Activated T-cell treated with anti-CD3 and anti-CD28 coated beads, Interleukin-2, amount 50 U/mL, for 4 hours (primary cell): ENCODE measurements at places on chromosomes 12 and 14. TPM values are rescaled to one million over a fixed set of nuclear protein-coding genes. Genes with fewer than 3 reads are reported as not detected.

GRCh38 chr14:51317373-51317772 is 77.3 kb downstream of the TMX1 start:
- DNase-seq = no peak

HRK gene
- total RNA-seq = not detected

PELI2 gene
- total RNA-seq = 4.2 TPM

AKAP5 gene
- 0.83 TPM for total RNA-seq

DNA sequence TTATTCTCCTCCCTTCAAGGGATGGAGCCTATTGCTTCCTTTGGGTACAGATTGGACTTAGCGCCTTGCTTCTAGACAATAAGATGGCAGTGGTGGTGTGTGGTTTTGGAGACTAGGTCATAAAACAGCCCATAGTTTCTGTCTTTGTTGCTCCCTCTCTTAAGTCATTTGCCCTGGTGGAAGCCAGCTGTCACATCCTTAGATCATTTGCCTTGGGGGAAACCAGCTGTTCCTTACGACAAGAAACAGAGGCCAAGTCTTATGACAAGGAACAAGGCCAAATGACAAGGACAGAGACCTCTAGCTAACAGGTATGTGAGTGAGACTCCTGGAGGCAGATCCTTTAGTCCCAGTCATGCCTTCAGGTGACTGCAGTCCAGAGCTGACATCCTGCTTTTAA is 9.2 kb upstream of the PALS1 start:
- DNase-seq = no peak

SLC7A8 gene
- 0.81 TPM for total RNA-seq

PRPH gene
- not detected for total RNA-seq

ATL1 gene
- total RNA-seq = 0.43 TPM

ZFYVE21 gene
- 13.6 TPM for total RNA-seq

GRCh38 chr12:70919597-70920035 is 922 bp downstream of the PTPRR start:
- DNase-seq = no peak

DNA sequence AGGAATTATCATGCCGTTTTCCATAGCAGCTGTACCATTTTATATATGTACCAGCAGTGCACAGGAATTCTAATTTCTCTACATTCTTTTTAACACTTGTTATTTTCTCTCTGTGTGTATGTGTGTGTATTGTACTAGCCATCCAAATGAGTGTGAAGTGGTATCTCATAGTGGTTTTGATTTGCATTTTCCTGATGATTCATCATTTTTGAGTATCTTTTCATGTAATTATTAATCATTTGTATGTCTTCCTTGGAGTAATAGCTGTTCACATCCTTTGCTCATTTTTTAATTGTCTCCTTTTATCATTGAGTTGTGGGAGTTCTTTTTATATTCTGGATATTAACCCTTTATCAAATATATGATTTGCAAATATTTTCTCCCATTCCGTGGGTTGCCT is 95.6 kb upstream of the MANSC4 start:
- no peak for DNase-seq

AJUBA gene
- 3.8 TPM for total RNA-seq

GRCh38 chr12:28955931-28956330 is 193.1 kb upstream of the FAR2 start:
- no peak for DNase-seq

GRCh38 chr14:92448786-92449185 is 64.8 kb upstream of the RIN3 start:
- DNase-seq = no peak

DNA sequence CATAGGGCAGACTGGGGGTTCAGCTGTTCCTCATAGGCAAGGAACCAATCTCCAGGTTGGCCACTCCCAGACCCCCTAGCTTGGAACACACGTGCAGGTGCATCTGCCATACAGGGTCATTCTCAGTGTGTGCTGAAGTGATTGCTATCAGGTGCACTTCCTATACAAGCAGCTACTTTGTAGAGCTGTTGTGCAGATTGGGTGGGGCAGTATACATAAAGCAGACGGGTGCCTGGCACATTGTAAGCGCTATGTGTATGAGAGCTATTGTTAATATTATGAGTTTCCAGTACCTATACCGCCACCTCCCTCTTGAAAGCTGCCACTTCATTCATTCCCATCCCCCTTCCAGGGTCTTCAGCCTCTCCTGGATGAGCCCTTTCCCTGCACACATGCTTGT is 17.3 kb downstream of the IRF2BPL start:
- DNase-seq = no peak

DNA sequence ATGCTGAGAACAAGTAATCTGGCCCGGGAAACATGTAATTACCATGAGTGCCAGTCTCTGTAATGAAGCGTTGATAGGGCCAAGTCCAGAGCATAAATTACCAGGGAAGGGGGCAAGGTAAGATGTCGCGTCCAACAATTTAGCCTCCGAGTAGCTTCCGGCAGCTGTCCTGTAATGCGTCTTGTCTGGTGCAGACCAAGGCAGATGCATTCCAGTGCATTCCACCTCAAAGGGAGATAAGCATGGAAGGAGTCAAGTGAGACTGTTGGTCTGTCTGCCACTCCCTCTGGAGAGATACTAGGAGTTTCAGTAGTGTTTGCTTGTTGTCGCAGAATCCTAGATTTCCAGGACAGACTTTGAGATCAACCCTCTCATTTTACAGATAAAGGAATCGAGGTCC is 218.3 kb downstream of the AACS start:
- DNase-seq = no peak

GRCh38 chr14:34633742-34634141 is 3.8 kb upstream of the SNX6 start:
- no peak for DNase-seq

DNA sequence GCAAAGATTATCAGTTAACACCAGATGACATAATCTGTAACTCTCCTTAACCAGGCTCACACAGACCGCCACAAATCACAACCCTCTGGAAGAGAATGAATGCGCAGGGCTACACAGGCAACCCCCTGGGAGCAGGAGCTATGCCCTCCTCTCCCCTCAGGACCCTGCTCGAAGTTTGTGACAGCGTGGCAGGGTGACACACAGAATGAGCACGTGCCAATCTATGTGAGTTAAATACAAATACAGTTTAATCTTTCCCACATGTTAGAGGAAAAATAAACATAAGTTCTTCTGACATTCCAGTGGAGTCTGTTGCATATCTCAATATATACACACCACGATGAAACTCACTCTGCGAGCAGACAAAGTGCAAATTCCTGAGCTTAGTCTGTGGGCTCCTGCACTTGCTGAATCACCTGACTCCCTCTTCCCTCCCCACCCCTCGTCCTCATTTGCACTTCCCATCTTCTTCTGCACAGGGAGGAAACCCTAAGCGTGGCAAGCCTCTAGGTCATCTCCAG is 37.6 kb downstream of the BCAT1 start:
- DNase-seq = no peak

- DNase-seq = no peak
These were observed 3.1 kb downstream of the RDH16 start for GRCh38 chr12:56954057-56954957.

TMTC2 gene
- total RNA-seq = 1.4 TPM

- no peak for DNase-seq
These were observed 12.5 kb upstream of the ANAPC5 start for GRCh38 chr12:121364683-121365121.

SCNN1A gene
- 0.84 TPM for total RNA-seq

DNA sequence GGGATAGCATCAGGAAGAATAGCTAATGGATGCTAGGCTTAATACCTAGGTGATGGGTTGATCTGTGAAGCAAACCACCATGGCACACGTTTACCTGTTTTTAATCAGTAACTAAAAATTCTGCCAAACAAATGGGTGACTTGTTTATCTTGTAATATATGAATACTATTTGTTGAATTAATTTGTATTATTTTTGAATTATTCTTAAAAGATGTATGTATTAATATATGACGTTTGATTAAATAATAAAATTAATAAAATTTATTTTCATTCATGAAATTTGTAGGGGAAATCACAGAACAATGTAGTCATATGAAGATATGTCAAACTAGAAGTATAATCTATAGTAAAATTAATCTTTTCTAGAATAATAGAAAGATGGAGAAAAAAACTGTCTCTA is 32.3 kb upstream of the OR10A7 start:
- DNase-seq = no peak

MAP1LC3B2 gene
- 1.5 TPM for total RNA-seq

- no peak for DNase-seq
These were observed 256.8 kb upstream of the DDHD1 start for GRCh38 chr14:53409969-53410368.

GRCh38 chr14:64193821-64194220 is 100.3 kb downstream of the ESR2 start:
- no peak for DNase-seq

DNA sequence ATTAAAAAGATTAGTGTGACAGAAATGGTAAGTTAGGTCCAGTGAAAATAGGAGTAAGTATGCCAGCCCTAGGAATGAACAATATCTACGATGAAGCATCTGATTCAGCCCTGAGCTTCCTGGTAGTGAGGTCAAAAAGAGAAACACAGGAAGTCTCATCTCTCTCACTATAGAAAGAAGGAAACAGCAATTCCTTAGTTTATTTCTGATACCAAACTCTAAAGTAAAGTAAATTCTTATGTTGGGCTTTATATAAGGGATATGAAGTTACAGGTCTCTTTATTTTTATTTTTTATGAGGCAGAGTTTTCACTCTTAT is 76.7 kb upstream of the RFLNA start:
- DNase-seq = no peak

GRCh38 chr12:31343139-31343538 is 17.2 kb upstream of the SINHCAF start:
- no peak for DNase-seq

GALNT9 gene
- 0.34 TPM for total RNA-seq

DNA sequence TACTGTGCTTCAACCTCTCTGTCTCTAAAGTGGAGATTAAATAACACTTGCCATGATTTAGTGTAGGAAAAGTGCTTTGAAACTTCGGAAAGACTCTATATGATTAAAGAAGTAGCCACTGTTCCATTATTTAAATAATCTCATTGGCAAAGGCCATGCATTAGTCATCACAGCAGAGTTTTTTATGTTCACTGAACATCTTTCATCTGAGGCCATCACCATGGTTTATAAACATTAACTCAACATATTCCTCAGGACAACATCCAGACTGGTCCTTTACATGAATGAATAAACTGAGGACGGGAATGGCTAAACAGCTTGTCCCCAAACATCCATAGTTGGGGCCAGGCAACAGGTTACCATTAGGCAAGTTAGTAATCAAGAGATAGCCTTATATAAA is 124.6 kb upstream of the FRMD6 start:
- no peak for DNase-seq

GRCh38 chr12:126567016-126567415 is 1501.8 kb downstream of the AACS start:
- no peak for DNase-seq

DNA sequence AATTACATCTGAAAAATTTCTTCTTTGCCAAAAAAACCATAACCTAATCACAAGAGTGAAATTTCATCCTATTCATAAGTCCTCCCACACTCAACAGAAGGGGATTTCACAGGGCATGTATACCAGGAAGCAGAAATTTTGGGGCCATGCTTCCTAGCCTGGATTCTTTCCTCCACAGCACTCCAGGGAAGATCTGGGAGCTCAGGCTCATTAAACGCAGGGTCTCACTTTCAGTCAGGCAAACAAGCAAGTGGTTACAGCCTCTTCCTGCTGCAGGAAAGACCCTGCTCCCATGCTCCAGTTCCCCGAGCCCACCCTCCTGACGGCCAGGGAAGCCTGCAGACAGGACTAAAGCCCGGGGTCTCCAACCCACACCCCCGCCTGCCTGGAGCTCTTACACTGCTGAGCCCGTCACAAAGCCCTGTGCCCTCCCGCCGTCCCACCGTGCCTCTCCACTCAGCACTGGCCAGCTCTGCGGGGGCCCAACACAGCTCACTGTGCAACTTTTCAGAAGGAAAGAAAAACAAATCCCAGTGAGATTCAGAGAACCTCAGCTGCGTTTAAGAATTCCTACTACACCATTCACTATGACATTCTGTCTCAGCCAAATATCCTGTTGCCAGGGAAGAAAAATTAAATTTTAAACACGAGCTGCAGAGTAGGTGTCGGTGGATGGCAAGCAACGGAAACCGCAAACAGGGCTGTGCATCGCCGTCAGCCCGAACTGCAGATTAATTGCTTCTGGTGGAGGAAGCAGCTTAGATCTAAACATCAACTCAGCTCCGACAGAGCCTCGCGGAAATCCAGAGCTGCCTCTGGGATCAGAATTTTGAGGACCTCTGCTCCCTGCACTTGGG is 106.7 kb upstream of the SFSWAP start:
- peak; percentile 19 for DNase-seq

KCNMB4 gene
- total RNA-seq = 0.34 TPM

DNA sequence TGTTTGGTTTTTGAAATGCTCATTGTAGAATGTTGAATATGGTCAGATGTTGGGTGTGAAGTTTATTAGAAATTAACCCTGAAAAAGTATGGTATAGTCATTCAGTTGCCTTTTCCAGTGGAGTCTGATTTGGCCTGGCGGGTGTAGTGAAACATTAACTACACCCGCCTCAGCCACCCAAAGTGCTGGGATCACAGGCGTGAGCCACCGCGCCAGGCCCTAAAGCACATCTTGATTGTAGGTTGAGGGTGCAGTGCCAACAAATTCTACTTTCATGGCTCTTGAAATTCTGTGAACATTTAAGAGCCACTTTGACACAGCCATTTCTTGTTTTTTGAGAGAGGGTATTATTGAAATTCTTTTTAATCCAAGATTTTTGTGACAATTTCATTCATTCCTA is 624.9 kb downstream of the DIO2 start:
- no peak for DNase-seq

DNA sequence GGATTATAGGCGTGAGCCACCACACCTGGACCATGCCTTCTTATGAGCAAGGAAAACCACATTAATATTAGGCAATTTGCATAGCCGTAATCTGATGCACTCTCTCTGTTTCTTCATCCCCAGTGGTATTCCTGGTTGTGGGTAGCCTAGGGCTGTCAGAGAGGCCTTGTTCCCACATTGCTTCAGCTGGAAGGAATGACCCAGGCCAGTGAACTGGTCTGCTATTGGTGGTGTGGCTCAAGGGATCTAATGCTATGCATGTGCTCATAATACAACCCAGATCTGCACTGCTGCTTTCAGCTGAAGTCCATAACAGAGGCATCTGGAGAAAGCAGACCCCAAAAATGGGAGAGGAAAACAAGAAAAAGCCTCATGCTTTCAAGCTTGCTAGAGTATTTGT is 33.1 kb upstream of the G2E3 start:
- DNase-seq = no peak

DNA sequence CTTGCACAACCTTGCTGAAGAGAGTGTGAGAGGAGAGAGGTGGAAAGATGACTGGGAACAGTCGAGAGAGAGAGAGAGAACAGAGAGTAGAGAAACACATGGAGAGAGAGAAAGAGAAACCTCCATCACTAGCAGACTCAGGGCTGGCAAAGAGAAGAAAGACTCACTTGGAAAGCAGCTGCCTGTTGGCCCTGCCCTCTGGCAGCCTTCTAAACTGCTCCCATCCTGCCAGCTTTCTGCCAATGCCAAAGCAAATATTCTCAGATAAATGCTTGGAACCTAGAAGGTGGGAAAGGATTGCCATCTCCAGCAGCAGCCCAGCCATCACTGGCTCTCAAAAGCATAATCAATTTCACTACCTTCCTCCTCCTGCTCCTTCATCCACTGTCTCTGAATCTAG is 107.9 kb upstream of the WSCD2 start:
- DNase-seq = no peak
